ENCODE measurements at places on chromosomes 3 and 15. TPM values are rescaled to one million over a fixed set of nuclear protein-coding genes. Genes with fewer than 3 reads are reported as not detected.

ARIH2 gene
- 70.3 TPM for polyA plus RNA-seq

CLDN1 gene
- 2.7 TPM for polyA plus RNA-seq

RPP14 gene
- polyA plus RNA-seq = 10.5 TPM

PCSK6 gene
- 1.7 TPM for polyA plus RNA-seq

HYAL3 gene
- 3.7 TPM for polyA plus RNA-seq

RHOV gene
- 4.4 TPM for polyA plus RNA-seq

MORC1 gene
- not detected for polyA plus RNA-seq

ACAN gene
- 1.5 TPM for polyA plus RNA-seq

USP13 gene
- polyA plus RNA-seq = 9.6 TPM

GALNT15 gene
- polyA plus RNA-seq = not detected

Data from GM23338 (cell line).